ENCODE measurements at places on chromosomes 6 and 20.

DNA sequence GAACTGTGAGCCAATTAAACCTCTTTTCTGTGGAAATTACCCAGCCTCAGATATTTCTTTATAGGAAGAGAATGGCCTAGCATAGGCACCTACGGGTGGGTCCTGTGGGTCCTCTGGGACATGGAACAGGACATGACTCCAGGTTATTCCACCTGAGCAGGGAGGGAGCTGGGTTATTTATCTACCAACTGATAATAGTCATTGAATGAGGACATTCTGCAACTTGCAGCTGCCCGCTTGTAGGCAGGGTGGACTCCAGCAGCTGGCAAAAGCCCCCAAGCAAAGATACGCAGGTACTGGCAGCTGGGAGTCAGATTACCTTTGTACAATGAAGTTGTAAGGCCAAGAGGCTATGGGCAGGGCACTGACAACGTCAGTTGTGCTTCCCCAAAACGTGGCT, 1.4 kb upstream of the BANF2 start:
- no peak for DNase-seq

DNA sequence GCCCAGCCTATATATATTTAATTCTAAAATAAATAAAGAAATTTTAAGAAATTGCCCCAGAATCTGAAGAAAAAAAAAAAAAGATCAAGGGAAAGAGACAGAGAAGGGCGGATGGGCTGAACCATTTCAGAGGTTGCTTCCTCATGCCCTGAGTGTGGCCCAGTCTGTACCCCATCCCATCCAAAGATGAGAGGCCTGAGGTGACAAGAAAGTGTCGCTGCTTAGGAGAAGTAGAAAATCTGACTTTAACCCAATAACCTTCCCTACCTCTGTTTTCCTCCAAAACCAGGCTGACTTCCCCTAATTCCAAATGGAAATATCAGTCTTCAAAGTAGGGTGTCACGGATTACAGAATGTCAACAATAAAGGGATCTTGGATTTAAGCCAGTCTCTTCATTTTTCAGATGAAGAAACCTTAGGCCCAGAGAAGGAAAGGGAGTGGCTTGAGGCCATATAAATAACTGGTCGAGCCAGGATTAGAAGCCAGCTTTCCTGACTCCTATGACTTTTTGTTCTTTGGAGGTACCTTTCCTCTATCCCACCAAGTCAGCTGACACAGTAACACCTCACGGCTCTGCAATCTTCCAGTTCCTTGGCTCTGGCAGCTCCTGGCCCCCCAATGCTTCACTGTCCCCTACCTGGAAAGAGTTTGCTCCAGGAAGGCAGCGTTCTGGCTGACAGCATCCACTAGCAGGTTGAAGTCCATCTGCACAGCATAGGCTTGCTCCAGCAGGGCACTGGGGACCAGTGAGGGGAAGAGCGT, 10.1 kb downstream of the GSS start:
- no peak for DNase-seq

- DNase-seq: no peak
Observed at GRCh38 chr6:35662999-35663398, 25.7 kb downstream of the FKBP5 start.

DNA sequence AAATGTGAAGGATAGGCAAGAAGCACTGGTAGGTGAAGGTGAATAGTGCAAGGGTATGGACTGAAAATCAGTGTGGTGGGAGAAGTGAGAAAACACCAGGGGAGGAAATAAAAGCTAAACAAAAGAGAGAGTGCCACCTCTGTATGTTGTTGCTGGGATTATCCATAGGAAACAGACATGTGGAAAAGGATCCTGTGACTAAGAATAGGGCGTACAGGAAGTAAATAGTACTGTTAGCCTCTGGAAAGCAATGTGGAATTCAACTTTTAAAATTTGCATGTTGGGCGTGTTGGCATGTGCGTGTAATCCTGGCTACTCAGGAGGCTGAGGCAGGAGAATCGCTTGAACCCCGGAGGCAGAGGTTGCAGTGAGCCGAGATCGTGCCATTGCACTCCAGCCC, 661.7 kb downstream of the KIF16B start:
- DNase-seq: no peak

DNA sequence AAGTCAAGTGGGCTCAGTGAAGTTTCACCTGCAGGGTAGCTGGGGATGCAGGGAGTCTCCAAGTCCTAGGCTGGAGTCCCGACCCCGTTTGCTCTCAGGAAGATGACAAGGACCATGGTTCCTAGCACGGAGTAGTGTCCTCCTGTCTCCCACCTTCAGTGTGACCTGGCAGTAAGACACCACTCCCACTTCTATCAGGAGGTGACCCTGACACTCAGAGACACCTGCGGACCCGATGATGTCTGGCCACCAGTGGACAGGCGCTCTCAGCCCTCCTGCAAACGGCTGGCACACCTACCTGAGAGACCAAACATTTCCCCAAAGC, 1.1 kb downstream of the SOD2 start:
- DNase-seq: no peak

DNA sequence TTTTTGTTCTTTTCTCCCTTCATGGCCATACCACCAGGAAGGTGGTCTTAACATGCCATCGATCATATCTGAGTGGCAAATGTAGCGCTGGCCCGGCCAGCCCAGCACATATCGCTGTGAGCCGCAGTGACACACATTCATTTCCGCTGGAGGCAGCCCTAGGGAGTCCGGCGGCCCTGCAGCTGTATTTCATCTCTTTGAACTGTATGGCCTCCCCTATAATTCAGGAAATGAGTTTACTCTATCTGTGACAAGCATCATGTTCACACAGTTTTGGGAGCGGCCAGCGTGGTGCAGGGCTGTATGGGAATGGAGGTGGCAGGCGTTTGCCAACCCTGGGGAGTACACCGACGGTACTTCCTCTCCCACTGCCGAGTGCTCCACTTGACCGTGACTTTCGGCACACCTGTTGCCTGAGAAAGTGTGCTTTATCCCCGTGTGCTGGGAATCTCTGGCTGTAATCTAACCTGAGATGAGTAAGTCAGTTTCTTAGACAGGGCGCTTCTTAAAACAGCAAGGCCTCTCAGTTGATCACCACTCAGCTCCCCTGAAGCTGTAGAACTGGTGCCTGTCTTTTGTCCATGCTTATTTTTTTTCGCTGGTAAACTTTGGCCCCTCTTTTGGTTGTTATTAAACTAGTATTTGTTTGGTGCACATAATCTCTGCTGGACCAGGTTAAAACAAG, 257.1 kb upstream of the TAB2 start:
- peak; percentile 59 for DNase-seq

GRCh38 chr20:10200330-10200729, 18.3 kb upstream of the SNAP25 start:
- no peak for DNase-seq

DNA sequence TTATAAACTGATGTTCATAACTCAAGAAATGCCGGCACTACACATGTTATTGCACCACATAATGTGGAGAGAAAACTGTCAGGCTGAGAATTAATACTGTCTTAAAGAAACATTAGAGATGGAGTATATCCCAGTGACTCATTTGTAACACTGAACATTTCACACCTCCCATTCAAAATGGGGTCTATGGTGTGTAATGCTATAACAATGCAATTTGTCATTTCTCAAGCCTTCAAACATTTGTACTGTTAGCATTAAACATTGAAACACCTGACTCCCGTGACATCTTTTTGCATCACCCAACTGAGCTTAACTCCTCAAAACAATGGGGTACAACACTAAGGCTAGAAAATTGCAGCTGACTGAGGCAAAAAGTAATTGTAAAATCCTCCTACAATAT, 151.7 kb downstream of the DST start:
- no peak for DNase-seq

GRCh38 chr6:11535801-11536230, 1.7 kb upstream of the TMEM170B start:
- DNase-seq: no peak

DNA sequence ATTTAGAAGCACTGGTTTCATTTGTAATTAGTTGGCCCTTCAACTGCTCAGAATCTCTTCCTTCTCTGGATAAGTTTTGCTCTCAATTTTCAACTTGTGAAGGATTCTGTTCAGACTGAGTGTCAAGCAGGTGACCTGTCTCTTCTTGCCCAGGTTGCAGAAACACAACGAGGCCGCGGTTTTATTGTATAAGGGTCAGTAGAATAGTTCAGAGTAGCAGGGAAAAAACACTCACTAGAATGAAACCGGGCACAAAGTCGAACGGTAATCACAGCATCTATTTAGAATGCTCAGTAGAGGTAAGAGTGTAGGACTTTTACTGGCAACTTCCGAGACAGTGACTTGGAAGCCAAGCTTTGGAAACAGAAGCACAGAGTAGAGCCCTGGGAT, 17.9 kb upstream of the GFOD1 start:
- no peak for DNase-seq

DNA sequence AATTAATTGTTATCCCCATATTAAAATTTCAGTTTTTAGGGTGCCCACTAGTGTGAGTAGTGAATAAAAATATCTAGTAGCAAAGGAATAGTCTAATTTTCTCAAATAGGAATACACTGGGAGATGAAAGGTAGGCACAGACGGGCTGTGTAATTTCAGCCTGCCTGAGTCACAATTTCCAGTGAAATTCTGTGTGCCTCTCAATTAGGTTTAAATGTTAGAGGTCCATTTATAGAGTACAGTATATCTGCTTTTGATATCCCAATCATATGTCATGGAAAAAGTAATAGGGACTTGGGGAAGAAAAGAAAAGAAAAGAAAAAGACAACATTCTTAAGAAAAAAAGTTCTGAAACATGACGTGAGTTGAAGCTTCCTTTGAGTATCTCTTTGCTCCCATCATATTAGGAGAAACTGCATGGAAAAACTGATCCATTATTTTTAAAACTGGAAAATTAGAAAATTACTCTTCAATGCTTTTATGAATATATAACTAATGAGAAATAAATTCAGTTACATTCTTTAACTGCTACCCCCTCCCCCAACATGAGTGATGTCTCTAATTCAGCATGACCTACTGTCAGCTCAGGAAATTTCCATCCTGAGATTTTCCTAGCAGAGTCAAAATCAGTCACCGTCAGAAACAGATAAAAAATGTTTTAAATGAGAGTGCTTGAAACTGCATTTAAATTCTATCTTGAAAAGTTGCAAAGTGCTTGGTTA, 473.8 kb upstream of the HSF2 start:
- no peak for DNase-seq

GRCh38 chr20:19321176-19321575, 108.7 kb downstream of the SLC24A3 start:
- DNase-seq: no peak

DNA sequence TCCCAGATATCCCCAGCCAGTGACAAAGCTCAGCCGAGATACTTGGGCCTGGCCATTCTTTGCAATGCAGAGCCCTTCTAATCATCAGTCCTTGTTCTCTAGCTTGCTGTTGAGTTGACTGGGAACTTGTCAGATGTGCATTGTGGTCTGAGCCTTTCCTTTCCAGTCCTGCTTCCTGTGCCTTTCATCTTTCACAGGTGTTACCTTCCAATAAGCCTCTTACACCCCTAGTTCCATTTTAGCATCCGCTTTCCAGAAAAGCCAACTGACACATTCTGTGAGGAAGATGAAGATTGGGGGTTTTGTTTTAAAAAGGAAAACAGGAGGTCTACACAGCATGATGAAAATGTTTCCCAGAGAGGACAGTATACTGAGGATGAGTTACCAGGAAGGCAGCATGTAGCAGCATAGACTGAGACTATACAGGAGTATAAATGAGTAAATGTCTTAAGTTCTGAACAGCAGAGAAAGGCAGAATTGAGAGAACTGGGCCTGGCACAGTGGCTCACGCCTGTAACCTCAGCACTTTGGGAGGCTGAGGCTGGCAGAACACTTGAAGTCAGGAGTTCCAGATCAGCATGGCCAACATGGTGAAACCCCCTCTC, 5.6 kb upstream of the CEP85L start:
- DNase-seq: peak; percentile 51

GRCh38 chr6:34877259-34877658, 10.6 kb downstream of the TAF11 start:
- no peak for DNase-seq

DNA sequence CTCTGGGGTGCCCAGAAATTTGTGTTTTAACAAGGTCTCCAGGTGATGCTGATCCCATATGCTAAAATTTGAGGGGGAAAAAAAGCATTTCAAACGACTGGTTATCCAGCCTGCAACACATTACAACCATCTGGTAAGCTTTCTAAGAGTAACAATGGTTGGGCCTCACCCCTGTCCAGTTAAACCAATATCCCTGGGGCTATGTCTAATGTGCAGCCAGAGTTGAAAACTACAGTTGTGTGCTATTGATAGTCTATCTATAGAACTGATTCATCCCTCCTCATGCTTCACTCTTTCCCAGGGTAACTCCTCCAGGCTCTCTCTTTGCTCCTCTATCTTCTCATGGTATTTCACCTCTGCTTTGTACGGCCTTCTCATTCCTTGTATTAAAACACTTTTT, 458.3 kb downstream of the MMUT start:
- no peak for DNase-seq

DNA sequence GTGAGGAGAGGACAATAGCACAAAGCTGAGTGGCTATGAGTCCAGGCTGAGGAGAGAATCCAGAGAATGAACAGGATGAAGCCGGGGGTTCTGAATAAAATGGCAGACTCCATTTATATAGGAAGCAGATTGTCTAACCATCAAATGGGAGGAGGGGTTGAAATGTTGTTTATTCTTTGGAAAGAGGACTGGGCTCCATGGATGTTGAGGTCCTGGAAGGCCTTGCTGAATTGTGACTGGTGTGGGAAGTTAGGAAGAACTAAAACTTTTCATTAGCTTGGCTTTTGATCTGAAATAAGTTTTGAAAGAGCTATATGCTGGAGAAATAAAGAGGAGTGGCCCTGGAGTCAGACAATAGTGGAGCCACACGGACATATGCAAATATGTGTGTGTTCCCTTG, 647.8 kb downstream of the RNF144B start:
- no peak for DNase-seq

DNA sequence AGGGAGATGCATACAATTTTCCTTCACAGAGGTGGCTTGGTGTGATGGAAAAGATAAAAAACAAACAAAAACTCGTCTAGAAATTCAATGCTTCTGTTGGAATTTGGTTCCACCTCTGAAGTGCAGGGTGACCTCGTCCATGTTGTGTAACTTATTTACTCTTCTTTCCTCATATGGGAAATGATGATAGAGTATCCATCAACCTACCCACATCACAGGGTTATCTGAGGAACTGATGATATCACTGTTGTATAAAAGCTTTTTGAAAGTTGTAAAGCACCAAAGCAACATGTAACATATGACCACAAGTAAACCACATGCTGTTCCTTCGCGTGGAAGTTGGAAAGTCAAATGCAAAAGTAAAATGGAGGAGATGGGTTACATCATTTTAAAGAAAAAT, 212.0 kb upstream of the SGK1 start:
- DNase-seq: peak; percentile 22

GRCh38 chr6:67768972-67769371, 866.1 kb upstream of the ADGRB3 start:
- DNase-seq: no peak

- no peak for DNase-seq
Observed at GRCh38 chr20:41249411-41250281, 67.9 kb downstream of the ZHX3 start.

GRCh38 chr6:154510144-154510905, at the start of gene CNKSR3:
Gene CNKSR3, minus strand, starts transcription at chr6:154510685. Its CDS starts 571 bp downstream, at chr6:154510114.
- peak; percentile 30 for DNase-seq

DNA sequence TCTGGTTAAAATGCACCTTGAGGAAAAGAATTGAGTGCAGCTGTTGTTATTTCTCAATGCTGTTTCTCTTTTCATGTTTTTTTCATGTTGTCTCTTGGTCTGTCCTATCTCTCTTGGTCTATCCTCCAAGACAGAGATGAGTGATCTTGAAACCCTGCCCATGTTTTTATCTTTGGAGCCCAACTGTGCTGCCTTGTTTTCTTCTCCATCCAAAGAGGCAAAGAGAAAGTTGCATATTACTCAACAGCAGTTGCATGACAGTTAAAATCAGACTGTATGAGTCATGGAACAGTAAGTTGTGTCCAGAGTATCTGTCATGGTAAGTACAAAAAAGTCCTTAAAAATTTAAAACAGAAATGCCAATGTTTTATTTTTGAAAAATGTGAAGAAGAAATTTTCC, 26.2 kb downstream of the BCAS1 start:
- DNase-seq: no peak
